ENCODE measurements at places on chromosomes 1 and 21.

DNA sequence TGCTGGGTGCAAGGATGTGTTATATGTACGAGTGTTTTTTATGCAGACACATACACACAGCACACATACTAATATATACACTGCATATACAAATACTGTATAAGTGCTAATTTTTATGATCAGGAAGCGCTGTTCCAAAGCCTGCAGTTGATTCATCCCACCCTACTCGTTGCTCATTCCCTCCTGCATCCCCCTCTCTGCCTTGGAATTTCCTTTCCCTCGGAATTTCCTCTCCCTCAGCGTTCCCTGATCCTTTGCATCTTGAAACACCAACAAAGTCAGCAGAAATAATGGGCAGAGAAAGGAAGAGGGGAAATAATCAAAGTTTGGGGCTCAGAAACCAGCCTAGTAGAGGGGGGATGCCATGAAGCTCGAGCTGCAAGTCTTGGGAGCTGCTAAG, 98.9 kb downstream of the CSMD2 start:
- DNase-seq: no peak

- DNase-seq: peak; percentile 5
Observed at GRCh38 chr1:183635099-183635605, 431 bp downstream of the ARPC5 start.

DNA sequence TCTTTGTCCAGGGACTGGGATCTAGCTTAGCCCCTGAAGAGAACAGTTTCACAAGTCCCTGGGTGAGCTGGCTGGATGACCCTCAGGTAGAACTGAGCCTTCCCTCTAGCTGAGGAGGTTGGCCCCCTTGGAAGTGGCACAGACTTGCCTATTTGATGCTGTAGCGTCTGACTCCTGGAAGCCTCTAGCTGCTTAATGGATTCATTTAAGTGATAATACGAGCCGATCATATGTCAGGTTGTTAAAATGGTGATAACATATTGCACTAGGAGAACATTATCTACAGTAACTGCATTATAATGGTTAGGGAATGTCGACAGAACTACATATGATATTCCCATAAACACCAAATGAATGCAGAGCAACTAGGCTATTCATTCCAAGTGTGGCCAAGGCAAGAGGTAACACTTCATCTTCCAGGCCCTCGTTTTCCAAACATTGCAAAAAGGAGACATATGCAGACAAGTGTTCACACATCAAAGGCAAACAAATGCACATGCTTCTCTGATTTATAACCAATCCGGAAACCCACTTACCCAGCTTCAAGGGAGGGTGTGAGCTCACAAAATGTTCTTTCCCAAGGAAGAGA, 340.1 kb upstream of the PLXNA2 start:
- DNase-seq: no peak

DNA sequence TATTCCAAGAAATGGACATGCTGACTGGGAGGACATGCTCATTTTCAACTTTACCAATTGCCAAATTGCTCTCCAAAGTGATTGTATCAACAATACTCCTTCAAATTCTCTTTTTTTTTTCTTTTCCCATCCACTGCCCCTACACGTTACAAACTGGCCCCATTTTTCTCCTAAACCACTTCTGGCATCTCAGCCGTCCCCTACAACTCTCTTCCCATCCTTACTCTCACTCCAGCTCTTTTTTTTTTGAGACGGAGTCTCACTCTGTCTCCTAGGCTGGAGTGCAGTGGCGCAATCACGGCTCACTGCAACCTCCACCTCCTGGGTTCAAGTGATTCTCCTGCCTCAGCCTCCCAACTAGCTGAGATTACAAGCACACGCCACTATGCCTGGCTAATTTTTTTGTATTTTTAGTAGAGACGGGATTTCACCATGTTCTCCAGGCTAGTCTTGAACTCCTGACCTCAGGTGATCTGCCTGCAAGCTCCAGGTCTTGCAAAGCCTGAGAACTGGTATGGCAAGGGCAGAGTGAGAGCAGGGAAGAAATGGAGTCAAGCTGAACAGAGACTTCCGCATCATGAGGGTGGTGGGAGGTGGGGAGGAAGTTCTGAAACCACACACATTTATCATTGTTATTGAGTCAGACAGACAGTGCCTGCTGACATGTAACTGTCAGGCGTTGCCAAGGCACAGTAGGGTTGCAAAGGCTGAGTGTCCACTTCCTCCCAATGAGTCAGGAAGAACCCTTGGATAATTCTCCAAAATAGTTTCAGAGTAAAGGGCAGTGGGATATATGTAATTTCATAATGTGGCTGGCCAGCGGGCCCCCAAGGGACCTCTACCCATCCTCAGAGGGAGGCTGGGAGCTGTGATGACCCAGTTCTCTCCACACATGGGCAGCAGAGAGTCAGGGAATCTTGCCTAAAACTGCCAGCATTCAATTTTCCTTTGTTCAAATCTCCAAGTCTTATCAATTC, 17.4 kb downstream of the CELA3A start:
- peak; percentile 99 for DNase-seq

DNA sequence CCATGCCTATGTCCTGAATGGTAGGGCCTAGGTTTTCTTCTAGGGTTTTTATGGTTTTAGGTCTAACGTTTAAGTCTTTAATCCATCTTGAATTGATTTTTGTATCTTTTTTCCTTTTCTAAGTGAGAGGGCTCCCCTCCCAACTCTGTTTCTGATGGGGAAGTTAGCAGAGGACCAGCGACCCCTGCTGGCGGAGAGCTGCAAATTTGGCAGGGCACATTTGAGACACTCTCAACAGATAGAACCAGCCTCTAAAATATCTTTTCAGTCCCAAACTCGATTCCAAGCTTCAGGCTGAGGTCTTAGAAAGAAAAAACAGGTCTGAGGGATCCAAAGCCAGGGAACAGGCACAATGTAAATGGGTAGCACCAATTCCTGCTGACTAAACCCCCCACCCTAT, 32.5 kb downstream of the LRRC3 start:
- DNase-seq: no peak

GRCh38 chr1:72003092-72003491, 279.2 kb downstream of the NEGR1 start:
- DNase-seq: no peak

GRCh38 chr1:21872445-21873079, 60.5 kb downstream of the LDLRAD2 start:
- DNase-seq: no peak

- DNase-seq: no peak
Observed at GRCh38 chr1:23679815-23680214, 11.8 kb upstream of the RPL11 start.

- no peak for DNase-seq
Observed at GRCh38 chr1:167849666-167850065, 64.3 kb downstream of the ADCY10 start.

- peak; percentile 50 for DNase-seq
Observed at GRCh38 chr1:151993084-151993733, 450 bp downstream of the S100A10 start.

DNA sequence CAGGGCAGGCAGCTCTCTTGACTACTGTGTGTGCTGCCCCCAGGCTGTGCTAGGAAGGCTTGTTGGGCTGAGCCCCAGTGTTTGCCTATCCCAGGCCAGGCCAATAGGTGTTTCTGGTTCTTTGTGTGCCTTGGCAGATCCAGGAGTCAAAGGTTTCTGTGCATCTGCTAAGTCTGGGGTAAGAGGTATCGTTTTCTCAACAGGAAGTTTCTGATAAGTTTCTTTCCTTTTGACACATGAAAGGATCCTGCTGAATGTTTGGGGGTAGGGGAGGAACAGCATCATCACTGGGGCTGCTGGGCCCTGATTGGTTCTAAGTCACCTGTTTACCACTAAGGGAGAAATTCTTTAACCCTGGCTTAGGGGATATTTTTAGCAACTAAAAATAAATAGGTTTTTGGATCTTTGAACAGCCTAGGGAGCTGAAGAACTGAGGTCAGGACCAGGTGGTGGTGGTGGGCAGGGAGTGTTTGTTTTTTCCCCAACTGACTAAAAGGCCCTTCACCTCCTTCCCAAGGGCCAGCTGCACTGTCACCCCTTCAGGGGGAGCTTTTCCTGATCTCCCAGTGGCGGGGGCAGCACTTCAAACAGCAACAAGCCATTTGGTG, 85.1 kb downstream of the KCNN3 start:
- no peak for DNase-seq

GRCh38 chr1:23451441-23451840, 26.9 kb upstream of the TCEA3 start:
- DNase-seq: no peak

DNA sequence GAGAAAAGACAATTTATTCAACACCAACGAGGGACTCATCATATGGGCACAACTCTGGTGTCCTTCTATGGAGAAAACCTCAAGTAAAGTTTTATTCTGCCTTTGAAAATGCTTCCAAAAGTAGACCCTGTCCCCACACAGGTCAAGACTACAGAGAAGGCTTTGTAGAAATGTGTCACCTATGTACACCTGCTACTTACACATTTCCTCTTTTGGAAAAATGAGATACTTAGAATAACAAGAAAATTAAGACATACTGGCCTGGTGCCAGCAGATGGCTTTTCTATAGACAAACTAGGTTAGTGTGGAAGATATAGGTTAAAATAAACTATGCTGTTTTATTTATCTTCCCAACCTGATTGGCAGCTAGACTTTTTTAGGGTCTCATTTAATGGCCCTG, 13.6 kb downstream of the POGK start:
- DNase-seq: no peak

- DNase-seq: no peak
Observed at GRCh38 chr1:168734271-168734670, 5.3 kb upstream of the DPT start.

- DNase-seq: no peak
Observed at GRCh38 chr21:35510294-35510693, 461.2 kb upstream of the RUNX1 start.

Data from CD14-positive monocyte (primary cell).